ENCODE measurements at places on chromosomes 11 and 22. TPM values are rescaled to one million over a fixed set of nuclear protein-coding genes. Genes with fewer than 3 reads are reported as not detected.

DEPDC7 gene
- total RNA-seq, result 2.4 TPM

GRCh38 chr11:61659413-61660196 is 20.6 kb upstream of the DAGLA start:
- no peak overlapping the region for H3K27ac ChIP-seq
- peaks cover 5% of the 10 kb centered on the region for H3K27me3 ChIP-seq
- no peaks in the 10 kb centered on the region for H3K4me1 ChIP-seq
- DNase-seq, result no peak
- no peak overlapping the region for H3K4me3 ChIP-seq
- no peaks in the 10 kb centered on the region for H3K36me3 ChIP-seq

SAA2 gene
- 0.38 TPM for total RNA-seq

SYT8 gene
- not detected for total RNA-seq

GRCh38 chr11:5966958-5967357 is 1.3 kb downstream of the OR56A5 start:
- no peak overlapping the region for H3K4me3 ChIP-seq
- H3K27ac ChIP-seq, result no peak overlapping the region
- H3K4me1 ChIP-seq, result no peaks in the 10 kb centered on the region
- H3K27me3 ChIP-seq, result no peaks in the 10 kb centered on the region
- no peak for DNase-seq
- peaks cover 3% of the 10 kb centered on the region for H3K36me3 ChIP-seq

DNA sequence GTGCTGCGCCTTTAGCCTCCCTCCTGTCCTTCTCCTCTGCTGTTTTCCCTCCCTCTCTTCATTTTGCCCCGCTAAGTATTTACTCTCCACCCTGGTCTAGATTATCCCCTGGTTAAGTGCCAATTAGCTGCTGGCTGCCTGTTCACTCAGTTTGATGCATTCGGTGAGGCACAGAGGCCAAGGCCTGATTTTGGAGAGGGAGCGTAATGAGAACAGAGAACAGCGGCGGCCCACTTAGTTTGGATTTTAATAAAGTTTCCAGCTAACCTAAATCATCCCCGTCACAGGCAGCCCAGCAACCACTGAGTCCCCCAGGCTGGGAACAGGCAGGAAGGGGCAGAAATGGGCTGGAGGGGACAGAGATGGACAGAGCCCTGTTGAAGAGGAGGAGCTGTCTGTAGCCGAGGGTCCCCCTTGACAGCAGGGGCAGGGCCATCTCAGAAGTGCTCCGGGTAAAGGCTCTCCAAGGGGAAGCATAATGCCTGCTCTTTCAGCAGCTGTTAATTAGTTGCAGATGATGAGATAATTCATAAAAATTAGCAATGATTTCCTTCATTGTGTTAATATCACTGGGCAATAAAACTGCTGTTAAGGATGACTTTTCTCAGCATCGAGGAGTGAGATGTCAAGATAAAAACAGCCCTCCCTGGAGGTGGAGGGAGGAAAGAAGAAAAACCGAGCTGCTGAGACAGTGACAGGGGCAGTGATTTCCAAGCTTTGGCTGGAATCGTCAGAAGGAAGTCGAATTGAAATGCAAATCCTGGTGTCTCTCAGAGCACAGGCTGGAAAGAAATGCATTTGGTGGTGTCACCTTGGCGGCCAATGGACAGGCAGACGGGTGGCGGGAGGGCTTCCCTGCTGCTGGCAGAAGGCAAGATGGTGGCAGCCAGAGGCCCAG is 170.1 kb downstream of the GRIK4 start:
- no peak for DNase-seq
- no peak overlapping the region for H3K27ac ChIP-seq
- no peaks in the 10 kb centered on the region for H3K4me1 ChIP-seq
- no peak overlapping the region for H3K4me3 ChIP-seq
- peaks cover 38% of the 10 kb centered on the region for H3K27me3 ChIP-seq
- no peaks in the 10 kb centered on the region for H3K36me3 ChIP-seq

Measured in activated T-cell treated with anti-CD3 and anti-CD28 coated beads, Interleukin-2, amount 50 U/mL, for 72 hours (primary cell).